Bronchial smooth muscle cell (primary cell): ENCODE measurements at places on chromosomes 2 and 18. TPM values are rescaled to one million over a fixed set of nuclear protein-coding genes. Genes with fewer than 3 reads are reported as not detected.

The DNAH7 gene
- 0.94 and 1.6 TPM in 2 replicates for total RNA-seq

The ANKRD53 gene
- 0.95 and 1.7 TPM in 2 replicates for total RNA-seq

The EFEMP1 gene
- 267 and 520 TPM in 2 replicates for total RNA-seq

The POTEI gene
- under 0.01 TPM in 1 of 2 replicates, not detected in the other for total RNA-seq

The NPHP1 gene
- total RNA-seq = 5.5 and 5.7 TPM in 2 replicates

The BAZ2B gene
- 53.0 and 65.8 TPM in 2 replicates for total RNA-seq

The VIL1 gene
- total RNA-seq = not detected in 2 replicates

The AFTPH gene
- 17.0 and 22.9 TPM in 2 replicates for total RNA-seq

The EVA1A gene
- total RNA-seq = 5.8 and 19.2 TPM in 2 replicates

The RGPD3 gene
- under 0.01 TPM in 2 replicates for total RNA-seq

The DYNAP gene
- not detected in 2 replicates for total RNA-seq

The ZC3H15 gene
- total RNA-seq = 62.4 and 63.8 TPM in 2 replicates

The ARHGAP28 gene
- 0.32 and 5.0 TPM in 2 replicates for total RNA-seq

The STON1 gene
- total RNA-seq = 6.7 and 12.8 TPM in 2 replicates

The ALK gene
- total RNA-seq = under 0.01 and 0.16 TPM in 2 replicates

The RAB17 gene
- 0.17 and 0.47 TPM in 2 replicates for total RNA-seq

The UPP2 gene
- total RNA-seq = 0.09 TPM in 1 of 2 replicates, not detected in the other

The ZBTB7C gene
- under 0.01 TPM in 1 of 2 replicates, not detected in the other for total RNA-seq

The IL1RN gene
- 0.16 TPM in 1 of 2 replicates, not detected in the other for total RNA-seq

The BOLL gene
- total RNA-seq = not detected in 2 replicates

The RBFA gene
- total RNA-seq = 24.7 and 26.0 TPM in 2 replicates

The OSR1 gene
- total RNA-seq = 9.7 and 27.0 TPM in 2 replicates

The DSC1 gene
- total RNA-seq = not detected in 2 replicates

The CFC1 gene
- total RNA-seq = not detected in 2 replicates

The BARD1 gene
- total RNA-seq = 19.2 and 22.2 TPM in 2 replicates

The TMEM150A gene
- 7.7 and 11.7 TPM in 2 replicates for total RNA-seq

The ASB18 gene
- total RNA-seq = not detected in 2 replicates

The AOX1 gene
- total RNA-seq = 8.9 and 19.4 TPM in 2 replicates

The NGEF gene
- total RNA-seq = 1.9 and 11.2 TPM in 2 replicates

The ESPNL gene
- 0.60 and 2.7 TPM in 2 replicates for total RNA-seq

The RAX gene
- total RNA-seq = not detected in 2 replicates

The TBR1 gene
- not detected in 2 replicates for total RNA-seq

The TACR1 gene
- 0.16 TPM in 1 of 2 replicates, not detected in the other for total RNA-seq

The HNMT gene
- total RNA-seq = 1.5 and 10.9 TPM in 2 replicates

The TUBB8B gene
- total RNA-seq = not detected in 2 replicates

The EIF4E2 gene
- total RNA-seq = 142 and 199 TPM in 2 replicates

The MFSD2B gene
- total RNA-seq = under 0.01 and 0.17 TPM in 2 replicates

The CTLA4 gene
- not detected in 2 replicates for total RNA-seq

The SCYGR4 gene
- total RNA-seq = not detected in 2 replicates

The IL1A gene
- total RNA-seq = 0.09 and 0.32 TPM in 2 replicates

The SKOR2 gene
- total RNA-seq = not detected in 2 replicates

The SLC5A7 gene
- not detected in 2 replicates for total RNA-seq

The PLCL1 gene
- 0.60 and 3.0 TPM in 2 replicates for total RNA-seq

The LIMS2 gene
- total RNA-seq = 0.77 and 1.6 TPM in 2 replicates

The TGFA gene
- 0.09 TPM in 1 of 2 replicates, not detected in the other for total RNA-seq
